NB4 (cell line): ENCODE measurements at places on chromosomes 16 and 17.

DNA sequence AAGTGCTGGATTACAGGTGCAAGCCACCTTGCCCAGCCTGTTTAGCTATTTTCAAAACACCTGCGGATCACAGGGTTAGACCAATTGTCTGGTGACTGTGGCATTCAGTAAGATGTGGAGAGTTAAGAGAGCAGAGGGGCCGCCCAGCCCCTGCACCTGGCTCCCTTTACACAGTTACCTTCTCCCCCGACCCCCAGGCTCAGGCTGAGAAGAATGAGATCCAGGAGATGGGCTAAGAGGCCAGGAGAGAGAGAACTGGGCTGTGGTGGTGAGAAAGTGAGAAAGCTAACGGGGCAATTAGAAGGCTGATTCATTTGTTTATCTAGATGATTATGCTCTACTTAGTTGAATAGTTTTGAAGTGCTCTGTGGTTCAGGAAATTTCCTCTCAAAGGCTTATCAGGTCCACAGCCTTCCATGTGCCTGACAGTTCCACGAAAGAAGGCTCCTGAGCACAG is 67.8 kb upstream of the AXIN2 start:
- DNase-seq, result no peak

DNA sequence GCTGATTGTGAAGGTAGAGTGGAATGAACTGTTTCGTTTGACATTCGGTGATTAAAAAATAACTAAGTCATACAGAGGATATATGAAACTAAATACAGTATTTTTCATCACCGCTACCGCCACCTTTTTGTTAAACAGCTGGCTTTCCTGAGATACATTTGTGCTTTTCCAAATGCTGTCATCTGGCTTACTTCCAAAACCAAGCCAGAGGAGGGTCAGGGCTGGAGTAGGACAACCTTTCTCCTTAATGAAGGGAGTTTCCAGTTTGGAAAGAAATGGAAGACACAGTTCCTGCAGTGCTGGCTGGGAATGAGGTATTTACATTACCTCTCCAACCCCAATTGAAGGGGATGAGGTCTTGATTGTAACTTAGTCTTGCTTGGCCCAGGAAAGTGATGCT is 3.2 kb downstream of the TNRC6C start:
- no peak for DNase-seq

- DNase-seq, result peak; percentile 40
Observed at GRCh38 chr16:8943966-8944759, 19.5 kb downstream of the USP7 start.

- peak; percentile 33 for DNase-seq
Observed at GRCh38 chr17:40903129-40903847, 18.2 kb upstream of the KRT20 start.

DNA sequence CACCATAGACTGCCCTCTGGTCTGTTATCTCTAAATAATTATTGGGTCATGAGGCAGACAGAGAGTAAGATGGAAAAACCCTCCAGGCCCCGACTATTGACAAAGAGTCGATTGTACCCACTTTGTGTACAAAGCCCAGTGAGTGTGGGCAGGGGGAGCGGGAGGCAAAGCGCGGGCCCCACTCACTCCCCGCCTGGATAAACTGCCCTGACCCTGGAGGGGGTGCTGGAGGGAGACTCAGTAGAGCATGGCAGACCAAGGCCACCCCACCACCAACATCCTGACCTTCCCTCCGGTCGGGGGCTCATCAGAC is 11.2 kb upstream of the CPSF4L start:
- no peak for DNase-seq

DNA sequence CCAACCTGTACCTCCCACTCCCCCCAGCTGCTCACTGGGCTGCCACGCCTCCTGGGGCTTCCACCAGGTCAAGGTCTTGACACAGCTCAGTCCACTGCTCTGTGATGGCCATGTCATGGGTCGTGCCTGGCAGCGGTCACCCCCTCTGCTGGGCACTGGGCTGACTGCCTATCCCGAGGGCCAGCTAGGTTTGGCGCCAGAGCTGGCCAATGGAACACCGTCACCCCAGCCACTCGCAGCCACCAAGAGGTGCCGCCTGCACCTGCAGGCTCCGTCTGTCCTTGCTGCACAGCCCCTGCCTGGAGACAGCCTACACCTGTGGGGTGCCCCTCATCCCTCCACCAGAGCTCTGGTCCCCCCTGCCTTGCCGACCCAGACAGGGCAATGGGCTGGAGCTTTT is 4.5 kb upstream of the RAB40C start:
- DNase-seq, result no peak

DNA sequence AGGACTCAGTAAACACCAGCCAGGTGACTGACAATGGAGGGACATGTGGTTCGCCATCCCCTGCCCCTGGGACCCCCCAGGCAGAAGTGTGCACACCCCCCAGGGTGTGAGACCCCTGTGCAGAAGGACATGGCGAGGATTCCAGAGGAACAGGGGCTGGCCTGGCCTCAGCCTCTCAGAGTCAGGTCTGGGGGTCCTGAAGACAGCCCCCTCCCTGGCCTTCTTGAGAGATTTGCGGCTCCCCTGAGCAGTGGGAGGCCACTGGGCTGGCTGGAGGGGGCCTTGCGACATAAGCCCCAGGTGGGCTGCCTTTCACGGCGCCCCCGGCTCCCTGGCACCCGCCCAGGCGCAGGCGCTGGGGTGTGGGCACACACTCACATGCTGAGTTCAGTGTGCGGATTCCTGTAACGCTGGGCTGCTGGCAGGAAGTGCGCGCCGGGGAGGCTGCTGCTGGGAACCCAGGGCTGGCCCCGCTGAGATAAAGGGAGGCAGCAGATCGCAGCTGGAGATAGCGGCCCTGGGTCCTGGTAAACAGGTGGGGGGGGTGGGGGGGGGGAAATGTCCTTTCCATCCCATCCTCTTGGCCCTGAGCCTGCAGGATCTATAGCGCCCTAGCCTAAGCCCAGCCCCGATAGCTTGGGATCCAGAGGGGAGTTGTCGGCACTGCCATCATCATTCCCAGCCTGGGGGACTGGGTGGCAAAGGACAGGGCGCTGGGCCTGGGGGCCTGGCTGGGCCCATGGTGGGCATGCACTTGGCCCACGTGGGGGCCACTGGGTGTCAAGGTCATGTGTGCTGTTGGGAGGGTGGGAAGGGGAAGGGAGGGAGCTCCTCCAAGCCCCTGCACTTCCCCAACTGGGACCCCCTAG is 27.1 kb downstream of the TMEM235 start:
- DNase-seq, result peak; percentile 79

DNA sequence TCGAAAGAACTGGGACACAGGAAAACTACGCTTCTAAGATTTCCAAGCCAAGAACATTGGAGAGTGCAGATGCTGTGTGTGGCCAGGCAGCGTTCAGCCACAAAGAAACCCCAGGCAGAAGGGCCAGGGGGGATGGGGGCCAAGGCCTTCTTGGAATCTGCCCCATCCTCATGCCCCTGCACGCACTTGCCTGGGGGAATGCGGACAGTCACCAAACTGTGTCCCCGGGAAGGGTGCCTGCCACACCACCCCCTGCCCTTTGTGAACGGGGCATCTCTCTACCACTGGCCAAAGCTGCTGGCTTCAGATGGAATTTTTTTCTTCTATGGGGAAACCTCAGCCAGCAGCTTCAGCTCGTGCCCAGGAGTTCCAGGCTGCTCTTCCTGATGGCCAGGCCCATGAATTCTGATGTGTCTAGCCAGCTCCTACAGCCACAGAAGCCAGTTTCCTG is 32.0 kb upstream of the DNAH17 start:
- no peak for DNase-seq

- peak; percentile 40 for DNase-seq
Observed at GRCh38 chr17:66492561-66493005, 190.2 kb downstream of the PRKCA start.

DNA sequence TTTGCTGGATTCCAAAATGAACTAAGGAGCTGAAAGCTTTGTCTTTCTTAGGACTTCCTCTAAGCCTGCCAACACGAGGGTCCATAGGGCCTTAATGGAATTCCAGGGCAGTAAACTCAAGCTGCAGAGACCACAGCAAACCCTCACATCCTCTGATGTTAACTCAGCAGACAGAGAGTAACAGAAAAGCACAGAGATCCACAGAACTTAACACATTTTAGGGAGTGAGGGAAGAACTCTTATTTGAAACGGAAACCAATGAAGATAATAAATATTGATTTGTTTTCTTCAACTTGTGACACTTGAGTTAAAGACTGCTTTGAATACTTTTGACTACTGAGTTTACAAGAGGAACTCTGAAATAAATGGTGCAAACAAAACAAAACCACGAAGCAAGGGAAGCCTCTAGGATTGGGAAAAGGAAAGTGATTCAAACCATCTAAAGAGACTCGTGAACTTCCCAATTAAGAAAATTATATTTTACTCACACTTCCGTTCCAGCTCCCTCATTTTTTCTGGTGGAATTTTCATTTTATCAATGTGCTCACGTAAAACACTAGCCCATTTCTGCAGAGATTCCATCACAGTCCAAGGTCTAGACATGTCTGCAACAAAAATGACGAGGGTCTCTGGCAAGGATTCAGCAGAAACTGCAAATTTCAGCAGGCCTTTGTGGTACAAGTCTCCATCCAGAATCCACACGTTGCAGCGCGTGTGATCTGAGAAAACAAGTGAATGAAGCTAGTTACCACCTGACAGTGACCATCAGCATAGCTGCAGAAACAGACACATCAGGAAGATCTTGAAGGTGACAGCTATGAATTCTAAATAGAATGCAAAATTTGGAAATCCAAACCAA is 9.2 kb downstream of the DYNC1LI2 start:
- no peak for DNase-seq

DNA sequence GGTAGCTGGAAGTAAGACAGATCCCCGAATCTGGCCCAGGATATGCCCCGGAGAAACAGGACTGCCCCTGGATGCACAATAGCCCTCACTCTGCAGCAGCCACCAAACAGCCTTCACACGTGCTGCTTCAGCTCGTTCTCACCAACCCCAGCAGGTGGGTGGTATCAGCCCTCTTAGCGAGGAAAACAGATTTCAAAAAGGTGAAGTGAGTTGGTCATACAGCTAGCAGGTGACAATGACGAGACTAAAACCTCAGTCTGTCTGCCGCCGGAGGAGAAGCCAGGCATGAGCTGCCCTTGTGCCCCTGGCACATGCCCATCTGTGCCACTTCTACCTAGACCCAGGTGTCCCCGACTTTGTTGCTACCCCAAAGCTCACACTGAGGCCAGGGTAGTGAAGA is 92.4 kb downstream of the YPEL2 start:
- no peak for DNase-seq

DNA sequence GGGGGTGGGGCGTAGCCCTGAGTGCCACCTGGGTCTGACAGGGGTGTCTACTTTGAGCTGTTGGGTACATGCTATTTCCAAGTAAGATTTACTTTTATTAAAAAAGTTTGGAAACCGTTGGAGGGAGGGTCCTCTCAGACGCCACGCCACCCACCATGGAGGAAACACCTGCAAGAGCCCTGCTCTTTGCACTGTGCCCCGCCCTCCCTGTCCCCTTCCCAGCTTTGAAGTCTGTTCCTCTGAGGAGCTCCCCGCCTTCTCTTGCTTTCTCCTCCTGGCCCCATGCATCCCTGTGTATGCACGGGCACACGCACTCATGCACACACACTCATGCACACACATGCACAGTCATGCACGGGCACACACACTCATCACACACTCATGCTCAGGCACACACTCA is 15.5 kb downstream of the ADGRG1 start:
- DNase-seq, result no peak

- DNase-seq, result no peak
Observed at GRCh38 chr16:4207683-4208340, 34.1 kb downstream of the SRL start.

GRCh38 chr17:56801459-56802178 is 32.1 kb downstream of the C17orf67 start:
- no peak for DNase-seq

DNA sequence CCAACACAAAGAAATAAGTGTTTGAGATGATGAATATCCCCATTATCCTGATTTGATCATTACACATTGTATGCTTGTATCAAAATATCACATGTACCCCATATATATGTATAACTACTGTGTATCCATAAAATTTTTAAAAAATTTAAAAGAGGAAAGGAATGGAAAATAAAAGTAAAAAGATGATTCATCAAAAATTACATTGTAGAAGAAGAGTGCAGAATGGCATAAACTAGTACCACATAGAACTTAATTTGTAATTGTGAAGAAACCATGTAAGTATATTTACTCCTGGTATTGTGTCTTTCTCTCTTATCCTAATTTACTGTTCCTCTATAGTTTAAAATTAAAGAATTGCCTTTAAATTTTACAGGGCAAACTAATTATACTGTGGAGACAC is 11.5 kb upstream of the KRT10 start:
- DNase-seq, result no peak

DNA sequence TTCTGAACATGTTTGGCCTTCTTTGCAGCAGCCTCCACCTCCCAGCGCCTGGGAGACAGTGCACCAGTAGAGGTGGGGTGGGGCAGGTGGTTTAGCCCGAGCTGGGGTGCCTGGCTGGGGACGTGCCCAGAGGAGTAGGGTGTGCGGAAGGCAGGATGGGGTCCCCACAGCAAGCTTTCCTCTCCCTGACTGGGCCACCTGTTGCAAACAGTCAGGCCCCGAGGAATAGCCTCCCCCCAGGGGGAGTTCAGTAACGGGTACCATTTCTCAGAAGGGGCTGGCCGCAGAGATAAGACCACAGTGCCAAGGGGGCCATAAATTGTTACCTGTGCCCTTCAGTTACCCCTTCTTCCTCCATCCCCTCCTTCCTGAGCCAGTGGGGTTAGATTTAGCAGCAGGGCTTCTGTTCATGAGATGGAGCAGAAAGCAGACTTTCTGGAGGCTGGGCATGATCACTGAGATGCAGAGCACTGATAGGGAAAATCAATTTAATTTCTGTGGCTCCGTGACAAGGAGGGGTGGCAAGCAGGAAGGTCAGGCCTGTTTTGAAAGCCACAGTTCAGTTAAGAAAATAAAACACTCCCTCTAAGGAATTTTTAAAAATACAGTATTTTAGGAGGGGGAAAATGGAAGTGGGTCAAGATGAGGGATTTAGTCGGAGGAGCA is 181.9 kb downstream of the MSI2 start:
- no peak for DNase-seq

GRCh38 chr17:82861393-82861775 is 21.6 kb upstream of the ZNF750 start:
- DNase-seq, result no peak

DNA sequence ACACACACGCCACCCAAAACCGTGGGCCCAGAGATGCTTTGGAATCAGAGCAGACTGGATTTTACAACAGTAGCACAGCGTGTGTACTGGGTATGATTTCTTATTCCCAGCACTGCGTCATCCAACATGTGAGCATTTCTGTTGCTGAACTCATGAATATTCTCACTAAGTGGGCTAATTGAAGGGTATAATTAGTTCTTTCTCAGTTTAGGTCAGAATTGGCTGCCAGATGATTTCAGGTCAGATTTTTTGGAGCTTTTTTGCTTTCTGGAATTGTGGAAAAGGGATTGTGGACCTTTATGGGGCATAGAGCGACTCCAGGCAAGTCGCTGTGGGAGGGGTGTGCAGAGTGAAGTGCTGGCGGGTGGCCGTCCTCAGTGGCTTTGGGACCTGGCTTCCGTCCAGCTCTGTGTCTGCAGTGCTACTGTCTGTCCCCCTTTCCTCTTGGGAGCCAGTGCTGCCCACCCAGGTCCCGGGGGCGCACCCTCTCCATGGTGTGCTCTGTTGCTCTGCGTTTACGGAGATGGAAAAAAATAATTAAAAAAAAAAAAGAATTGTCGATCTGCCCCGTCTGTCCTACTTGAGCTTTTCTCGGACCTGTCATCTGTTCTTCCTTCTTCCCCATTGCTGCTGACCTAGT is 25.0 kb downstream of the FOXK2 start:
- no peak for DNase-seq
